ENCODE measurements at places on chromosomes 1 and 21.

- DNase-seq, result no peak
Measured at GRCh38 chr1:243414152-243414494, 158.3 kb downstream of the SDCCAG8 start.

DNA sequence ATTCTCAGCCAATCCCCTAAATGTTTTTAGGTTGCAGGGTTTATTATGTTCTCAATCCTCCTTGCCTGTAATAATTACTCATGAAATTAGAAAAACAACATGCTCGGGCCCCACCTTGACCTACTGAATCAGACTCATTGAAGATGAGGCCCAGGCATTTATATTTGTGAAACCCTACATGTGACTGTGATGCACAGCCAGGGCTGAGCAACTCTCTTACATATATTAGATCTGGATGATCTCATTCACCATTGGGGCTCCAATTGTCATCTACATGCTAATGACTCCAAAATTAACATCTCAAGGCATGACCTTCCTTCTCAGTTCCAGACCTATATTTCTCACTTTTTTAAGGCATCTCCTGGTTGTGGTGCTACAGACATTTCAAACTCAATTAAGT lies 103.3 kb downstream of the WDR3 start:
- DNase-seq, result no peak

DNA sequence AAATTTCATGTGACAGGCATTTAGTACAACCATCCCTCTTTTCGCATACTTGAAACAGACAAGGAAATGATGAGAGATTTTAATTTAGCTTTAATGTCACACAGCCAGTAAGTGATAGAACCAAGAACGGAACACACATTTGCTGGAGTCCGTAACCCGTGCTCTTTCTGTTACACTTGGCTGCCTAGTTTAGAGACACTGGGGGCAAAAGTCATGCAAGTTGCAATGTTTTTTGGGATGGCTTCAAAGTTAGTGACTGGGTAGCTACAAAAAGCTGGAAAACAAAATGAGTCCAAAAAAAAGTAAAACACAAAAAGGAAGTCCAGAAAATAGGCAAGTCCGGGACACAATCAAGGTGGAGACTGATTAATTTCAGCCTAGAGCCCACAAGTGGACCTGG lies 5.9 kb downstream of the NID1 start:
- no peak for DNase-seq

DNA sequence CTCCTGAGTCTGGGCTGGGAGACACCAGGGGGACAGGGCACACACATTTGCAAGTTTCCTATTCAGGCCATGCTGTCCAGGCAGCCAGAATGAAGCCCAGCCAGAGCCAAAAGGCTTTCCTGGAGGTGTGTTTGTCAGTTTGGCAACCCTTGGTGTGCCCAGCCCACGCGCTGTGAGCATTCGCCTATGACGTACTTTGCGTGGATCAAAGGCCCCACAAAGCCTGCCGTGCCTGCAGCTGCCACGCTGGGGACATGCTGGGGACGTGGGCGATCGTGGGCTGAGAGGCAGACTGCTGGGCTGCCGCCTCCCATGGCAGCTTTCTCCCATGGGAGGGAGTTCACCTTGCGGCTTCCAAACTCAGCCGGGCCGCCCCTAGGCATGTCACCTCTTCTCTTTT lies 57.5 kb downstream of the CD247 start:
- no peak for DNase-seq

DNA sequence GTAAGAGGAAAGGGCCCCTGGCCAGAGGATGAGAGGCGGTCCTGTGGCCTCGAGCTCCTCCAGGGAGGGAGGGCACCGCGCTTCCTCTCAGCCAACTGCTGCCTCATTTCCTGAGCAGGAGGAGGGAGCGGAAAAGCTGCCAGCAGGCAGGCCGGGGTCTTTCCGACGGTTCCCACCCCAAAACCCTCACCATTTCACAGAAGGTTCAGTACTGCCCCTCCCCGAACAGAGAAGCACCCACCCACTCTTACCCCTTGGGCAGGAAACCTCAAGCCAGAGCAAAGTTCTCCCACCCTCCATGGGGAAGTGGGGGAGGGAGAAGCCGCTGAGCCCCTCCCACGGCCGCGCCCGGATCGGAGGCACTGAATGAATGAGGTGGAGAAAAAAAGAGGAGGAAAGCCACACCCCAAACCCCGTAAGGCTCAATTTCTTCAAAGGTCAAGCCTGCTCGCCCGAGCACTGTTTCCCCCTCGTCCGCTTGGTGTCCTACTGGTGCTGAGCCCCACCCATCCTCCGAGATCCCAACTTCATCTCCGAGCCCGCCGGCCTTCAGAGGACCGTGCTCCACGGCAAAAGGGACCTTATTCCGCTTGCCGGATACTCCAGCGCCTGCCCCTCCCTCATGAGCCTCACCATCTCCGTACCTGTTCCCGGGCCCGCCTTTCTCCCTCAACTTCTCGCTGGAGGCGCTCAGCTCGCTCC lies 9.4 kb downstream of the TPM3 start:
- peak; percentile 45 for DNase-seq

DNA sequence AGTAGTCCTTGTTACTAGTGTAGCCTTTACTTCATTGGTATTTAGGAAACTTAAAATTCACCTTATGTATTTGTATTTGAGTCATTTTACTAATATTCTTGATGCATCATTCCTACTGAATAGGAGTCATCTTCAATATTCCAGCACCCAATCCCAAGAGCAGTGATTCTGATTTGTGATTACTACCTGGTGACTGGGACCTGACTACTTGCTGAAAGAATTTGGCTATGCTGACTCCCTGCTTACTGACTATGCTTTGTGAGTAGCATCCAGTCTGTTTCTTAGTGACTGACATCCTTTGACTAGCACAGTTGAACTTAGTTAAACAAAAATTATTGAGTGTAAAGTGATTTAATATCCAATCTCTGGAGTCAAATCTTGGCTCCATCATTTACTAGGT lies 129.9 kb upstream of the NEGR1 start:
- no peak for DNase-seq

DNA sequence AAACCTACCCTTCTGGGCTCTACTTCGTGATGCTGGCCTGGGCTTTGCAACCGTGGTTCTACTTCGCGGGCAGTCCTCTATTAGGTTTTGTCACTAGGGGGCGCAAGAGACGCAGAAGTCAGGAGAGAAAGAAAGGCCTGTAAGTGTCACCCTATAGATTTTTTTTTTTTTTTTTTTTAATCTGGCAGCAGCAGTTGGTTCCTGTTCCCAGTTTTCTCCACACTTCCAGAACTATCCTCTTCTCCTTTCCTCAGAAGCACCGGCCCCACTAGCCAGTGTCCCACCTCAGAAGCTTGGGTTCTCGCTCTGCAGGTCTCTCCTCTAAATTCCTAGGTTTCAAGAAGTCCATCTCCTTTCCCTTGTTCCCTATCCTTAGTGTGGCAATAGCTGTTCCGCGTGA lies 9.1 kb upstream of the LCE2D start:
- peak; percentile 12 for DNase-seq

GRCh38 chr1:111476761-111477309 lies 3.1 kb downstream of the C1orf162 start:
- no peak for DNase-seq

DNA sequence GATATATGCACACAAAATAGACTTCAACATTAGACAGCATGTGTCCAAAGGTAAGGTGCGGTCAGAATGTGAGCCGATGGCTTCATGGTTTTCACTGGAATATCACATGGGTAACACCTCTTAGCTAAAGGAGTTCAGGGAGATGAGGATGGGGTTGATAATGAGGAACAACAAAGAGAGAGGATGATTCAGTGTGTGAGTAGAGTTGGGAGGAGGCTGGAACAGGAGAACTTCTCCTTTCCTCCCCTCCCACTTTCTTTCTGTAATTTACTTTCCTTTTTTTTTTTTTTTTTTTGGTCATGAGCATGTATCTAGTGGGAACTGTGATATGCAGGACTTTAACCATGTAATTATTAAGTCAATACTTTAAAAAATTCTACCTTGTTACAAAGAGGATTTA lies 99.4 kb downstream of the FASLG start:
- DNase-seq, result no peak

DNA sequence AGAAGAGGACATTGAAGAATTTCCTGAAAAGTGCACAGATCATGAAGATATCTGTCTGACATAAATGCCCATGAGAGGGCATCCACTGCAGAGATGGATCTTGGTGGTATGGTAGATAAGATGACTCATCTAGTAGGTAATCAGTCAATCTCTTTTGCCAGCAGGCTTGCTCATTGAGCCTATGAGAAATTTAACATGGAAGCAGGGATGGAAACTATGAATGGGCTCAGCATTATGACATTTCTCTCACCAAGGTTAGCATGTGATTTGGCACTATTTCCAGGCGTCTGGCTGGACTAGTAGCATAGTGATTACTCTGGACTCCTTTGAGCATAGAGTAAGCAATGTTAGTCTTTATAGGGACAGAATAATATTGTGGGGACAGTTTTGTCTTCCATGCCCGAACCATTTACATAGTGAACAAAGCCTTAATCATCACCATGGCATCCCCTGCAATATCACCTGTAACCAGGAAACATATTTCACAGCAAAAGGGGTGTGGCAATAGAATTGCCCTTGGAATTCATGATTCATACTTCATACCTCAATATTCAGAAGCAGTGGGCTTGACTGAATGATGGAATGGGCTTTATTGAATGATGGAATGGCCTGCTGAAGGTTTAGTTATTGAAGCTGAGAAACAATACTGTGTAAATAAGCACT lies 7.3 kb downstream of the OR2C3 start:
- no peak for DNase-seq

DNA sequence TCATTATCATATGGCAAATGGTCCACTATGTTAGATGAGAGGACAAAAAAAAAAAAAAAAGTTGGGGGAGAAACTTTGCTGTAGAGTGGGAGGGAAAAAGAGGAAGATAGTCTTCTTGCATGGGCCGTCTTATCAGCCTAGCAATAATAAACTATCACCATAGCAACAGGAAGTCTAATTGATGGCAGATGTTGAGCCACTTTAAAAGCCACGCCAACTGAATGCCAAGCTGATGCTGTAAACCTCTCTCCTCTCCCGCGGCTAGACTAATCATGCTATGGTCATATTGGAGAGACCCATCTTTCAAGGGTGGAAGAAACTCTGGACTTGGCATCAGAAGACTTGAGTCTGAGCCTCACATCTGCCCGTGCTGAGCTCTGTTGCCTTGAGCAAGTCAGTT lies 122.2 kb upstream of the HOOK1 start:
- DNase-seq, result no peak

- no peak for DNase-seq
Measured at GRCh38 chr1:229434641-229435051, 752 bp upstream of the ACTA1 start.

DNA sequence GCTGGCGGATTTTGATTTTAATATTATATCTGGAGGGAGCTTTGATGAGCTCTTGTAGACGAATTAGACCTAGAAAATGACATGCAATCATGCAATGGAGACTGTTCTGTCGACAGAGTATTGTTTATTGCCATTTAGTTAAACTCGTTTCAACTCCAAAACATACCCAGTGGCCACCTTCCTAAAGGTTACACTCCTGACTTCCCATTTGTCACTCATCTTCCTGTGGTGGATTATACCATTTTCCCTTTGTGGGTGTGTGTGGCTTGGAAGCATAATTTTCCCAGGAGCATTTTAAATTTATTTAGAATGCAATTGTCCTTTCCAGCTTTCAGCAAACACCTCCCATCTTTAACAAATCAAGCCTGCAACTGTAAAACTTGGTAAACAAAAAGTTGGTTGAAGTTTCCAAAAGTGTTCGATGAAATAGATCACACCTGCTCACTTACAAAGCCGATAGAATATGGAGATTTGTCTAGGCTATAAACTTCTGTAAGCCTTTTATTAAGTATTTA lies 266.6 kb downstream of the GRIK1 start:
- no peak for DNase-seq

DNA sequence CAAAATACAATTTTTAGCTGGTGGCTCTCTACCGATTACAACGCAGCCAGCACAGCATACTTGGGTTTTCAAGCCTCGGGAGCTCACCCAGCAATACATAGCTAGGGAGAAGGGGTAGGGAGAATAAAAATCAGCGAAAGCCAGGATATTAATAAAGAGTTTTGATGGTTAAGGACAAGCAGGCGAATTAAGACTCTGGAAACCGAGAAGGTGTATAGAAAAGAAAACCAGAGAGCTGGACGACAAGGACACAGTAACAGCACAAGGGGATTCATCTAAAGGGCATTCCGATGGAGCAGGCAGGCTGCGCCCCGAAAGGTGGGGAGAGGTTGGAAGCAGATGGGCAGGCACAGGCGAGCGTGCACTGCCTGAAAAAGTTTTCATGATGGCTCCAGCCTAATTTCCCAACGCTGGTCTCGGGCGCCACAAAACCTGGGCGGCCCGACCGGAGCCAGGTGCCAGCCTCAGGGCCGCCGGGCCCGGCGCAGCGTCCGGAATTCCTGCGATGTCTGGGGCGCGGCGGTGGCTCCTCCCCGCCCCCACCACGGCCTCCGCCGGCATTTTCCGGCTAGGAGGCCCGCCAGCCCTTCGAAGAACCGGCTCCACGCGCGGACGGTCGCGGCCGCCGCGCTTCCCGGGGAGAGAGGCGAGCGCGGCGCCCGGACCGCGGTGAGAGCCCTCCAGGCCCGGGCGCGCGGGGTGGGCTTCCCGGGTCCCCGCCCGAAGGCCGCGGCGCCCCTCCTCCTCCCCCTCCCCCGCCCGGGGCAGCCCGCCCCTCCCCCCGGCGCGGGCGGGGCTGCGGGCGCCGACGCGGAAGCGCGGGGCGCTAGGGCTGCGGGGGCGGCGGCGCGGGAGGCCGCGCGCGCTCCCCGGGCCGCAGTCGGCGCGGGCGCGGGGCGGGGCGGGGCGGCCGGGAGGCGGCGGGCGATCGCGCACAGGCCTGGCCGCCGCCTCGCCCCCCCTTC lies 774 bp upstream of the DYRK1A start:
- peak; percentile 39 for DNase-seq

DNA sequence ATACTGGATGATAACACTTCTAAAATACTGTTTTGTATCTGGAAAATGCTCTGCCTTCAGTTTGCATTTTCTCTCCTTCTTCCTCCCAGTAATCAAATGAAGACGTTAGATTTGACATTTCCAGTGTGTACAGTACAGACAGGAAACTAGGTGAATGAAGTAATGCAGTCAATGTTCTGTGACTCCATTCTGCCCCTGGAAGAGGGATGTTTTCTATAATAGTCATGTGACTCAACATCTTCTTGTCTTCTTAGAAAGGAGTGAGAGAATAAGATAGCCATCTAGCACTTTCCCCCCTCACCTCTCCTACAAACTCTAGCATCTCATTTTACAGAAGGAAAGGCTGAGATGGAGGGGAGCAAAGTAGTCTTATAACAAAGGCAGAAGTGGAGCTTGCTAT lies 77.6 kb downstream of the DDR2 start:
- DNase-seq, result no peak

- DNase-seq, result no peak
Measured at GRCh38 chr1:156086256-156086662, 4.0 kb upstream of the MEX3A start.

All from stimulated activated CD8-positive, alpha-beta memory T cell treated with anti-CD3 and anti-CD28 coated beads, Interleukin-15, amount 100 ng/mL, for 24 hours (primary cell).